ENCODE measurements at places on chromosomes 5 and 9.

DNA sequence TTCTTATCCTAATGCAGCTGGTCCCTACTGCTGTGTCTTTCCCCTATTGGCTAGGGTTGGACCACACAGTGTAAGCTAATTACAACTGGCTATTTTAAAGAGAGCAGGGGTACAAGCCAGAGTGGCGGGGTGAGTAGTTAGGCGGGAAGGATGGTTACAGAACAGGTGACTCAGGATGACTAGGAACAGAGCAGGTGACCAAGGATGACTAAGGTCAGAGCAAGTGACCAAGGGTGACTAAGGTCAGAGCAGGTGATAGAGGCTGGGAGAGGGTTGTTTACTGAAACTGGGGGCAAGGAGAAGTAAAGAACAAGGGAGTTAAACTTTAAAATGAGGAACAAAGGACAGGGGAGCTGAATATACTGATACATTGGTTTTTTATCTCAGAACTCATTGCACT, 125.4 kb downstream of the PTTG1 start:
- DNase-seq = no peak

- no peak for DNase-seq
Measured at GRCh38 chr9:99103901-99104458, 933 bp upstream of the TGFBR1 start.

GRCh38 chr5:7668627-7669026, 182.3 kb downstream of the CFAP90 start:
- DNase-seq = no peak

DNA sequence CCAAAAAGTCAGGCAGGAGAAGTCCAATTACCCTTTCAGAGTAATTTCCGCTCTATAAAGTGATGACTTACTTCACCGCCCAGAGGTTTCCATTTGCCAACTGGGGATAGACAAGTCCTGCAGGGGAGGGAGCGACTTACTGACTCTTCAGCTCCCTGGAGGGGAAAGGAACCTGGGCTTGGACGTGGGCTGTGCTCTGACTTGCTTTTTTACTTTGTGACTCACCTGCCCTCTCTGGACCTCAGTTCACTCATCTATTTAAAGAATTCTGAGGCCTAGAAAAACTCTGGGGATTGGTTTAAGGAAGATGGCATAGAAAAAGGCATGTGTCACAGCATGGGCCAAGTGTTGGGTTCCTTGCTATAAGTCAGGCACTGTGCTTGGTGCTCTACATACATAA, 180.4 kb upstream of the TRIM32 start:
- no peak for DNase-seq

DNA sequence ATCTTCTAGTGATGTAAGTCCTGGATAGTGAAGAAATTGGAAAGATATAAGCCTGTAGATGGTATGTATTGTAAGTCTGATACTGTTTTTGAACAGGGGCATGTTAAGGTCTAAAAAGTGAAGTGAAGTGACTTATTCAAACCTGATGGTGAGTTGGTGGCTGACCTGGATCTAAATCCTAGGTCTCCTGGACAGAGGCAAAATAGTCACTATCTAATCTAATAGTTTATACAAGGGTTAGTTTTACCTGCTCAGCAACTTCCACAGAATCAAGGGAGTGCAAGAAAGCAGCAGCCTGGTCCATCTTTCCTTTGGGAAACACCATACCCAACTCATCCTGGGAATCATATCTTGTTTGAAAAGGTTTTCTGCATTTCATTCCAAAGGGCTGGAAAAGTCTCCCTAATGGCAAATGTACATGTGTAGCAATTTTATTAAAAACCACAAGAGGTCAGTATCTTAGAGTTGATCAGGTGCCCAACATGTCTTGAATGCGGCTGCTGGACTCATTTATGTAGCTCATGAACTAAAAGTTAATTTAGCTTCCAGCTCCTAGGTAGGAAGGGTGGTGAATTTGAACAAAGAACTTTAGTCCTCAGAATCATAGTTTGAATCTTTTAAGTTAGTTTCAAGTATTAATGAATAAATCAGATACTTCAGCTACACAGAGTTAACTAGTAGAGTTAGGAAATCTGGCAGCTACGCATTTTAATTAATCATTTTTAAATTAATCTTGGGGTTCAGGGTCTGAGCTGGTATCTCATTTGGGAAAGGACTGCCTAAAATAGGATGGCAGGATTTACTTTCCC, 26.0 kb downstream of the SKP2 start:
- DNase-seq = no peak

- no peak for DNase-seq
Measured at GRCh38 chr9:106918825-106919509, 56.0 kb downstream of the ZNF462 start.

GRCh38 chr9:20144197-20144596, 355.4 kb upstream of the SLC24A2 start:
- no peak for DNase-seq

- no peak for DNase-seq
Measured at GRCh38 chr9:131270171-131271015, 5.9 kb downstream of the FAM78A start.

DNA sequence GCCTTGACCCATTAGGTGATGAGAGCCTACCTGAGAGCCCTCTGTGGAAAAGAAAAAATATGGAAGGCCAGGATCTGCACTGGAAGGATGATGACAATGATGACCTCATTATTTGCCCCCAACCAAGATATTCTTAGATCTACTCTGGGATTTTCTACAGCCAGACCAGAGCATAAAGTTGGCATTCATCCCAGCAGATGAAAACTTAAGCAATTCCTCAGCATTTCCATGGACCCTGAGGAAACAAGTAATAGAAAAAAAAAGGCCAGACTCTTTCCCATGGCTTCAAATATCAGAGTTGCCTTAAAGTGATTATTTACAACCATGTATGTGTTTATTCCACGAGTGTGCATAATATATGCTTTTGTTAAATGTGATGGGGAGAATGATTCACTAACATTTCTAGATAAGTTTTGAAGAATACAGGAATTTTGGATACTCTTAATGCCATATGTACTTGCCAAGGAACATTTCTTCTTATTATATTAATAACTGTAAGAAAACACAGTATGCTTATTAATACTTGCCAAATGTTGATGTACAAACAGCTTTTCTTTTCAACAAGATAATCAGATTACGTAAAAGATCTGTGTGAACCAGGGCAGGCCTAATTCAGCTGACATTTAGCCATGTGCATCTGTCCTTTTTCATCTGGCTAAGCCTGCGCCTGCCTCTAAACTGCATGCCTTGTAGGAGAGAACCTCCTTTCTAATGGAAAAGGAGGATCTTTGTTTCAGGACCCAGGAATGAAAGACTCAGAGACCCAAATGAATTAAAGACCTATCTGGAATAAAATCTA, 94.8 kb downstream of the ARRDC3 start:
- no peak for DNase-seq

DNA sequence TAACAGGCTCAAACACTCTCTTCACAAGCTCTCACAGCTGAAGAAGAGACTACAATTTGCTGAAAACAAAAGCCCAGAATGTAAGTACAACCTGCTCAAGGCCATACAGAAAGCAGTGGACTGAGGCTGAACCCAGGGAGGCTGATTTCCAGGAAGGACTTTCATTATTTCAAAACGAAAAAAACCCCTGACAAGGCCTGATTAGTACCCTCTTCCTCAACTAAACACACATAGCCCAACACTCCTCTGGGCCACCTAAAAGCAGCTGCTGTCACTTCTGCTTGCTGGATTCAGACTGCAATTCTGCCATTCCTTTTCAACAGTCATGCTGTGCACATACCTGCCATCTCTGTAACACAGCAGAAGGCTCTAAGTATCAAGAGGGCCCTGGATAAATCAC, 18.2 kb downstream of the NRG2 start:
- no peak for DNase-seq

GRCh38 chr5:8857051-8857450, 688.8 kb downstream of the SEMA5A start:
- DNase-seq = no peak

GRCh38 chr9:110767559-110768063, 99.0 kb downstream of the MUSK start:
- DNase-seq = no peak

DNA sequence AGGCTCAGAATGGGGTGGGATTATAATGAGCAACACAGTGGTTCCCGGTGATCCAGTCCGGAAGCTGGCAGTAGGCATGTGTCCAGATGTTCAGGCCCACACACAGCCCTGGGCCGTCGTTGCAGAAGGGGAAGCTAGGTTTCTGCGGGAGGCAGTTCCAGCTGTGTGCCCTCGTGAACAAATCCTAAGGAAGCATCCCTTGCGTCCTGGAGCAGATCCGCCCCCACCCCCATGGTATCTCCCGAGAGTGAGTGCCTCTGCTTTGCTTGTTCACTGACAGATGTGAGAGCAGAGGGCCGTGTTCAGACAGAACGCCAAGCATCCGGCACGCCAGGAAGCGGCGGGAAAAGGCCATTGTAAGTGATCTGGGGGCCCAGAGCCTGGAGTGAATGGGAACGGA, 104.8 kb downstream of the PDE6A start:
- DNase-seq = no peak

DNA sequence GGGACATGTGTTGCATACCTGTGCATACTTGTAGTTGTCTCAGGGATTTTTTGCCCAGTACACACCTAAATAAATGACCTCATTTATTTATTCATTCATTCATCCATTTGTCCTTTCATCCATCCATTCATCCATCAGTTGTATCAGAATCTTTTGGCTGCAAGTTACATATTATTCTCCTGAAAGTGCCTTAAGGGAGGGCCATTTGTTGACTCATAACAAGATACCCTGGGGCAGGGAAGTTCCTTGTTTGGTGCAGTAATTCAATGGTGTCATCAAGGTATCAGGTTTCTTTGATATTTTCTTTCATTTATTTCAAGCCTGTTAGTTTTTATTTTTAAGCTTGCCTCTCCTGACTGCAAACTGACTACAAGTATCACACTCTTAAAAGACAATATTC, 597.9 kb upstream of the TLE4 start:
- DNase-seq = no peak

GRCh38 chr9:121652021-121652837, 795 bp downstream of the DAB2IP start:
- DNase-seq = no peak

GRCh38 chr9:4700091-4700490, 20.7 kb downstream of the CDC37L1 start:
- DNase-seq = no peak

- DNase-seq = no peak
Measured at GRCh38 chr9:16039988-16040761, 487.3 kb downstream of the CCDC171 start.

DNA sequence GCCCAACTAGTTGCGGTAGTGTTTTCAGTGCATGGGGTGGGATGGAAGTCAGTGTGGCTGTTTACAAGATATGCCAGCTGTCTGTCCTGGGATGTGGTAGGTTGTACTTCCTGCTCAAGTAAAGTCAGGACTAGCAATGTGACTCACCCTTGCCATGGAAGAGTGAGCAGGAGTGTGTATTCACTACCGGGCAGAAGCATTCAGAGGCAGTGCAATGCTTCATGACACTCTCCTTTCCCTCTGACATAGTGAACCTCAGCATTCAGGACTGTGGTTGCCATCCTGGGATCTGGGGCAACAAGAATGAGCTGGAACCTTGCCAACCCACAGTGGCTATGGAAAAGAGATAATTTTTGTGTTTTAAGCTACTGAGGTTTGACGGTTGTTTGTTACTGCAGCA, 68.9 kb downstream of the BOD1 start:
- no peak for DNase-seq

- DNase-seq = no peak
Measured at GRCh38 chr5:119342406-119342805, 13.4 kb upstream of the TNFAIP8 start.

- no peak for DNase-seq
Measured at GRCh38 chr5:34657274-34657921, 1.3 kb downstream of the RAI14 start.

- no peak for DNase-seq
Measured at GRCh38 chr5:6418679-6419276, 29.9 kb upstream of the UBE2QL1 start.

DNA sequence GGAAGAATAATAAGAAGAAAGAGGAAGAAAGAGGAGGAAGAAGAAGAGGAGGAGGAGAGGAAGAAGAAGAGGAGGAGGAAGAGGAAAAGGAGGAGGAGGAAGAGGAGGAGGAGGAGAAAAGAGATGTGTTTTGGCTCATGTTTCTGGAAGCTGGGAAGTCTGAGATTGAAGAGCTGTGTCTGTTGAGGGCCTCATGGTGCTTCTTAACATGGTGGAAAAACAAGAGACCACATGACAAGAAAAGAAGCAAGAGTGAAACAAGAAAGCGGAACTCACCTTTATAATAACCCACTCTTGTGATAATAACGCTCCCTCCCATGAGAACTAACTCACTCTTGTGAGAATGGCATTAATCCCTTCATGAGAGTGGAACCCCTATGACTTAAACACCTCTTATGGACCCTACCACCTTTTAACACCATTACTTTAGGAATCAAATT, 36.1 kb upstream of the RANBP6 start:
- DNase-seq = no peak

GRCh38 chr9:1515557-1515956, 465.4 kb downstream of the DMRT2 start:
- no peak for DNase-seq
